Progenitor cell of endocrine pancreas (in vitro differentiated cells): ENCODE measurements at places on chromosomes 7 and 10. TPM values are rescaled to one million over a fixed set of nuclear protein-coding genes. Genes with fewer than 3 reads are reported as not detected.

The PVRIG gene
- not detected in 2 replicates for total RNA-seq

The AUTS2 gene
- total RNA-seq = 119 and 125 TPM in 2 replicates

The RFC2 gene
- 37.0 and 42.1 TPM in 2 replicates for total RNA-seq

The NXPH1 gene
- total RNA-seq = not detected in 2 replicates

The SKIDA1 gene
- total RNA-seq = 13.6 and 15.3 TPM in 2 replicates

The PSMG3 gene
- 29.1 and 32.1 TPM in 2 replicates for total RNA-seq

The PRSS37 gene
- not detected in 2 replicates for total RNA-seq

The LIPM gene
- not detected in 2 replicates for total RNA-seq

DNA sequence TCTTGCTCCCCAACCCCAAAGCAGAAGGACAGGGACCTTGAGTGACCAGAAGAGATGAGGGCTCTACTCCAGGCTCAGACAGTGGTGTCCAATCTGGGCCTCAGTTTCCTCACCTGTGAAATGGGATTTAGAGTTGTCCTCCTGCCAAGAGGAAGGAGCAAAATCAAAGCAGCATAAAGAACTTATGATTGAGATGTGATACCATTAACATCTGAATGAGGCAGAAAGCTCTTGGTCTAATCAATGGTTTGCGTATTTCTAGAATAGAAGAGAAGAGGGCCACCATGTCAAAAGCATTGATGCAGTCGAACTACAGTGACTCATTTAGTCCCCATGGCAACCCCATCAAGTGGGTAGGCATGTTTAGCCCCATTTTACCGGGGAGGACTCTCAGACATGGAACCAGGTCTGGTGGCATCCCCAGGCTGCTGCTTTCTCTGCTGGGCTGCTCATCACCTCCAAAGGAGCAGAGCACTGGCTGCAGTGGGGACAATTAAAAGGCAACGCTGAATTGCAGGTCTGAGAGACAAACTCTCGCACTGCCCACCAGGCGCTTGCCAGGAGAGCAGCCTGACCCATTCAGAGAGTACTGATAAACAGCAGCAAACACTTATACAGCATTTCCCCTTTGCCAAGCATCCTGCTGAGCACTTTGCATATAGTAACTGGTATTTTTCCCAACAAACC is 175.9 kb downstream of the NEURL1 start:
- DNase-seq = no peak

DNA sequence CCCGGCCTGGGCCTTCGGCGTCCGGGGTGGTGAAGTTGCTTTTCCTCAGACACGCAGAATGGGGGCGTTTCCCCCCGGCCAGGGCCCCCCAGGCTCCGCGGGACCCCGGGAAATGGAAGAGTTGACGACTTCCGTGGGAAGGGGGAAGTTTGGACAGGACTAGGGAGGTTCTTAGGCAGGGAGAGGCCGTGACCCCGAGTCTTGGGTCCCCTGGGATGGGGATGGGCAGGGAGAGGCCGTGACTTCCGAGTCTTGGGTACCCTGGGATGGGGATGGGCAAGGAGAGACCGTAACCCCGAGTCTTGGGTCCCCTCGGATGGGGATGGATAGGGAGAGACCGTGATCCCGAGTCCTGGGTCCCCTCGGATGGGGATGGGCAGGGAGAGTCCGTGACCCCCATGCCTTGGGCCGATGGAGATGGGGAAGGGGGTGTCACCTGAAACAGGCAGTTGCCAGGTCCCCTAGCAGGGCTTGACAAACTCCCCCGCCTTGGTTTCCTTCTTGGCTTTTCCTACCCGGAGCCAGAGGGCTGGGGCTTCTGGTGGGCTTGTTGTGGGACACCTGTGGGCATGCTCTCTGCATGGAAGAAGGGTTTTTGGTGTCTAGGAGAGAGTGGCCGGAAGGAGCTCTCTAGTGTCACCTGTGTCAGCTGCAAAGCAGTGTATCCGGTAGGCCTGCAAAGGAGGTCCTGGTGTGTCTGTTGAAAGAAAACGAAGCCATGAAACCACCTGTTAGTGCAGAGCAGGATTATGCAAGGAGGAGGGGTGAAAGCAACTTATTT is 1.1 kb downstream of the TRRAP start:
- DNase-seq = no peak

GRCh38 chr10:121708728-121709674 is 110.8 kb upstream of the FGFR2 start:
- DNase-seq = no peak

- no peak for DNase-seq
Observed at GRCh38 chr7:121936951-121937623, 64.1 kb downstream of the PTPRZ1 start.

DNA sequence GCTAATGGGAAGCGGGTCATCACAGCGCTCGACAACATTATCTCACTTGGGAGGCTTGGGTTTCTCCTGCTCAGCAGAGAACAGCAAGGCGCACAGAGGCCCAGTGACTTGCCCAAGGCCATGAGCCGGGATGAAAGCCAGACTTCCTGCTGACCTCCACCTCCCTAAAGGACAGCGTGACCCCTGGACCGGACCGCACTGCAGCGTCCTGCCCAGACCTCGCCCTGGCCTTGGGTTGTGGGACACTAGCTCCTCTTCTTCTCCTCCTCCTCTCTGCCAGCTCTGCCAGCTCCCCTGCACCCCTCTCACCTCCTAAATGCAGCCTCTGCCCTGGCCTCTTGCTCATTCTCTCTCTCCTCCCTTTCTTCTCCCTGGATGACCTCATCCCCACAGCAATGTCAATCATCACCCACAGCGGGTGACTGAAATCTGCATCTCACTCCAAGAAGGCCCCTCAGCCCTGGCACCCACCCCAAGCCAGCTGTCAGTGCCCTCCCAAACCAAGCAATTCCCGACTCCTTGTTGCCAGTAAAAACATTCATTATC is 19.4 kb downstream of the SPOCK2 start:
- no peak for DNase-seq

- DNase-seq = no peak
Observed at GRCh38 chr10:29636178-29636577, 1.4 kb upstream of the SVIL start.

DNA sequence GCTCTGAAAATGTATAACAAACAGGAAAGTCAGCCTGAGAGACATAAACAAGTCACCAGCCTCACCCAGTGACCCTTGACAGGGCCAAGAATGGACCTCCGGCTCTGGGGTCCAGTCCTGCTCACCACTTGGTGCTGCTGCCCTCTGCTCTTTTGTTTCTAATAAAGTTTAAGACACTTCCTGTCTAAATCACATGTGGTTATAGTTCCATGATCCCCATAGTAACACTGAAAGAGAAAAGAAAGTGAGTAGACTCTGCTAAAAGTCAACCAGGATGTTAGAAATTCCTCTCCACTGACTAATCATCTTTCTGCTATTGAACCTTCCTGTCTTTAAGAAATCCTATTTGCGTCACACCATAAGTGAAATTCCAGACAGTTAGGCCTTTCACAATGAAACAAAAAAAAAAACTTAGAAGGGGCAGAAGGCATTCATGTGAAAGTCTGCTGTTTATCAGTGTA is 179.2 kb upstream of the BET1 start:
- no peak for DNase-seq

GRCh38 chr10:12198156-12198555 is 2.2 kb downstream of the CDC123 start:
- no peak for DNase-seq

DNA sequence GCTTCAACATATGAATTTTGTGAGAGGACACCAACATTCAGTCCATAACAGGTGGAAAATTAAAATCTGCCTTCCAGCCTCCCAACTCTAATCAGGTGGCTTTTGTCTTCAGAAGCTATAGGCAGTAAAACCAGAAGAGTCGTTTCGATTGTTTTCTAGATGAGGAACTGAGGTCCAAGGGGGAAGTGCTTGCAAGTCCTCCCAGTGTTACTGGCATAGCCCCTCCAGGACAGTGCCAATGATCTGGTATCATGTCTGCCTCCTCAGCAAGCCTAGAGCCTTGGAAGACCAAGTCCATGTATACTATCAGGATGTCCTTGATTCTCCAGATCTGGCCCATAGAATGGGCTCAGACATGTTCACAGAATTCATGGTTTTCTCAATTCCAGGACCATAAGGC is 16.9 kb downstream of the CYP26A1 start:
- DNase-seq = no peak

GRCh38 chr10:22573820-22574569 is 140.4 kb downstream of the PIP4K2A start:
- DNase-seq = no peak

- DNase-seq = peak; percentile 57
Observed at GRCh38 chr10:101272229-101272868, 43.1 kb upstream of the LBX1 start.

DNA sequence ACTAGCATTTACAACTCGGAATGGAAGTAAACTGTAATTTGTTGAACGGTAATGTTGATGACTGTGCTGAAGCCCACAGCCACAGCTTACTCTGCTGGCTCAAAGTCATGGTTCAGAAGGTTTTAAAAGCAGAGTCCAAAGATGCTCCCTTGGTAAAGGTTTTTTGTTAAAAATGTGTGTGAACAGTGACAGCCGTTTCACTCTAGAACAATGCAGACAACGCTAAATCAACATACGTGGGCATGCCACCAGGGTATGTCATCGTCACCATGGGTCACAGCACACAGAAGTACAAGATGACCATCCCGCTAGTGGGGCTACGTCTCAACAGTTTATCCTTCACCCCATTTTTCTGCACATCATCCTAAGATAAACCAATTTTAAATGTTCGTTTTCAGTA is 106.5 kb upstream of the LANCL2 start:
- no peak for DNase-seq

DNA sequence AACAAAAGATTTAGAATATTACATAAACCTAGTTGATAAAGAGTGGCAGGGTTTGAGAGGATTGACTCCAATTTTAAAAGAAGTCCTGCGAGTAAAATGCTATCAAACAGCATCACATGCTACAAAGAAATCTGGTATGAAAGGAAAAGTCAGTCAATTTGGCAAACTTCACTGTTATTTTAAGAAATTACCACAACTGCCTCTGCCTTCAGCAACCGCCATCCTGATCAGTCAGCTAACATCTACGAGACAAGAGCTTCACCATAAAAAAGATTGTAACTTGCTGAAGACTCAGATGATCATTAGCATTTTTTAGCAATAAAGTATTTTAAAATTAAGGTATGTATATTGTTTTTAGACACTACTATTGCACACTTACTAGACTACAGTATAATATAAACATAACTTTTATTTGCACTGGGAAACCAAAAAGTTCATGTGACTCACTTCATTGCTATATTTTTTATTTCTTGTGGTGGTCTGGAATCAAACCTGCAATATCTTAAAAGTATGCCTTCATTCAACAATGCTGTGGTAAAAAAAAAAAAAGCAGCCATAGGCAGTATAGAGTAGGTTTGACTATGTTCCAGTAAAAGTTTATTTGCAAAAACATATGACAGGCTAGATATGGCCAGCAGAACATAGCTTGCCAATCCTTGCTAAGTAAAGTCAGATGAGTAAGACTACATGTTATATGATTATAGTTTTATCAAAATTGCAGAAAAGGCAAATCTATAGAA is 74.4 kb downstream of the GLCCI1 start:
- DNase-seq = no peak

- DNase-seq = no peak
Observed at GRCh38 chr10:117462424-117462792, 80.1 kb upstream of the EMX2 start.

GRCh38 chr7:82210416-82211184 is 233.0 kb downstream of the CACNA2D1 start:
- no peak for DNase-seq

- no peak for DNase-seq
Observed at GRCh38 chr7:132343199-132343598, 233.1 kb downstream of the PLXNA4 start.

GRCh38 chr10:119087271-119087882 is 6.8 kb upstream of the EIF3A start:
- no peak for DNase-seq

DNA sequence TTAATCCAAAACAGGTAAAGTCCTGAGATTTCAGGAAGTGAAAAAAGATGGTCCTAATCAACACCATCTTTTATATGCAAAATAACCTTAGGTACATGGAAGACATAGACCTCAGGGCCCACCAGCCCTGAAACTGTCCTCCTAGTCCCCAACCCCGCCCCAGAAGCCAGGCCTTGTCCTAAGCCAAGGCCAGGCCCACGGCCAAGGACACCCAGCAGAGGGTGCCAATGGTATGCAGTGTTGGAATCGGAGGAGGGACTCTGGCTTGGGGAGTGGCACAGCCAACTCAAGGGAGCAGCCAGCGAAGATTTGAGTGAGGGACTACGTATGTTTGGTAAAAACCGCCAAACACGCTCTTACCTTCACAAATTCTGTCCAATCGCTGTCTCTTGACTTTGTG is 96.7 kb downstream of the ZRANB1 start:
- DNase-seq = no peak

DNA sequence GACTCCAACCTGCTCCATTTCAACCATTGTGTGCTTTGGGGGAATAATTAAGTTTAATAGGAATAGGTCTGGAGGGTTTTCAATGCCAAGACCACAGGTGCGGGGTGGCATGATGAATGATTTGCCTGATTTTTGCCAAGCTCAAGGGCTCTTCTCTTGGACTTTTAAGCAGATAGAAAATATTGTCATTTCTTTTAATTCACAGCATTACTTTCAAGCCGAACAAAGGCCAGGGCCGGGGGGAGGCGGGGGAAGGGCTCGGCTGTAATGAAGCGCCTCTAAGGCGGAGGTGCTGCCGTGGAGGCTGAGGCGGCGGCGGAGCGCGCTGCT is 6.5 kb downstream of the PTF1A start:
- DNase-seq = no peak
